SIG-M5 (cell line): ENCODE measurements at places on chromosomes 4 and X.

DNA sequence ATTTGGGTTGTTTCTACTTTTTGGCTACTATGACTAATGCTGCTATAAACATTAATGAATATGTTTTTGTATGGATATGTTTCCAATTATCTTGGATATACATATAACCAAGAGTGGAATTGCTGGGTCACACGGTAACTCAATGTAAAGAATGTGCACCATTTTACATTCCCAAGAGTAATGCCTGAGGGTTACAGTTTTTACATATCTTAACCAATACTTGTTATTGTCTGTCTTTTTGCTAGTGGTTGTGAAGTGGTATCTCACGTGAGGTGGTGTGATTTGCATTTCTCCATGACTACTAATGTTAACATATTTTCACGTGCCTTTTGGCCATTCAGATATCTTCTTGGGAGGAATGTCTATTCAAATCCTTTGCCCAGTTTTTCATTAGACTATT lies 200.3 kb upstream of the MAB21L2 start:
- no peak for DNase-seq

DNA sequence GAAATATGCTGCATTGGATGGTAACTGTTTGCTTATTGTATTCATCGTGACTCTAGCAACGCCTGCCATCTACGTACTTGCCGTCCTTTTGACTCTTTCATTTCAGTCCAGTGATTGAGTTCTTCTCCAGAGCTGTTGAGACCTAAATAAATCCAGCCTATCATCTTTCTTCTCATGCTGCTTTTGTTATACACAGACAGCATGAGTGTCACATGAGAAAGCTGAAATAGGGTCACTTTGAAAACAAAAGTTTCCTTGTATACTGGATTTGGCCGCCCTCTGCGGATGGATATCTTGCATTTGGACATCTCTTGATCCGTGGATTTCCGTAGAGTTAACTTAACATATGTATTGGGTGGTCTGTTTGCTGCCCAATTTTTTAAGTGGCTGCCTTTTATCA lies 67.2 kb downstream of the TMPRSS11F start:
- DNase-seq = no peak

DNA sequence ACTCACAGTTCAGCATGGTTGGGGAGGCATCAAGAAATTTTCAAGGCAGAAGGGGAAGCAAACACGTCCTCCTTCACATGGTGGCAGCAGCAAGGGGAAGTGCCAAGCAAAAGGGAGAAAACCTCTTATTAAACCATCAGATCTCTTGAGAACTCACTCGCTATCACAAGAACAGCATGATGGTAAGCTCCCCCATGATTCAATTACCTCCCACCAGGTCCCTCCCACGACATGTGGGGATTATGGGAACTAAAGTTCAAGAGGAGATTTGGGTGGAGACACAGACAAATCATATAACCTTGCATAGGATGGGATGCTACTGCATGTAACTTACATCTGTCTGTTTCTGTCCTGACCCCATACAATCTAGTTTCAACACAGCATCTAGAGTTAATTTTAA lies 511.8 kb upstream of the ARX start:
- DNase-seq = no peak

DNA sequence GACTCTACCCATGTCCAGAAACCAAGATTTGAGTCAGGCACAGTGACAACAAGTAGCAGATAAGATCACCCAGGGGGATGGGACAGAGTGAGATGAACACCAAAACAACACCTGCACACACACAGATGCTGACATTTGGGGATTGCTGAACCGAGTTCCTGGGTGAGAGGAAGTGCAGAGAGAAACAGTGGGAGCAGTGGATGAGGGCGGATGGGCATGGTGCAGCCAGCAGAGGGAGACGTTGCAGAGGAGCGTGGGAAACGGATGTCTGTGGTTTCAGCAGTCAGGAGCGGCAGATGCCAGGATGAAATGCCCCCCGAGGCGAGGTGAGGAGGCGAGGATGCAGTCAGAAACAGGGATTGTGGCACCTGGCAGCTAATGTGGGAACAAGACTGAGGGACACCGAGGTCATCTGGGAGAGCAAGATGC lies 78.6 kb upstream of the STS start:
- no peak for DNase-seq

DNA sequence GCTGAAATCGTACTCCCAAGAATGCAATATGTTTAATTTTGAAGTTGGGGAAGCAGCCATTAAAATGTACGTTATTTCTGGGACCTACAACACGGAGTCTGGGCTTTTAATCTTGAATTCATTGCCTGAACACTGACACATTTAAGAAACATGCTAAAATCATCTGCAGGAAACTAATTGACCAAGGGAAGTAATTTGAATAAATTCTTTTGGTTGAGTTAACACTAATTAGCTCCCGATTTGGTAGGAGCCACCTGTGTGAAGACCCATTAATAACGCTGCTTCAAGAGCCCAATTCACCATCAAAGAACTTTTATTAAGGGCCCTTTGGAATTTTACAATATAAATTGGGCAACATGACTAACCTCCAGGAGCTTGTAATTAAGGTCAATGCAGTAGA lies 309.2 kb downstream of the RAB28 start:
- no peak for DNase-seq
